Iris pigment epithelial cell (primary cell): ENCODE measurements at places on chromosomes 11 and 22.
A peak's percentile ranks its signal among the peaks of the same experiment; 100 is the strongest.

DNA sequence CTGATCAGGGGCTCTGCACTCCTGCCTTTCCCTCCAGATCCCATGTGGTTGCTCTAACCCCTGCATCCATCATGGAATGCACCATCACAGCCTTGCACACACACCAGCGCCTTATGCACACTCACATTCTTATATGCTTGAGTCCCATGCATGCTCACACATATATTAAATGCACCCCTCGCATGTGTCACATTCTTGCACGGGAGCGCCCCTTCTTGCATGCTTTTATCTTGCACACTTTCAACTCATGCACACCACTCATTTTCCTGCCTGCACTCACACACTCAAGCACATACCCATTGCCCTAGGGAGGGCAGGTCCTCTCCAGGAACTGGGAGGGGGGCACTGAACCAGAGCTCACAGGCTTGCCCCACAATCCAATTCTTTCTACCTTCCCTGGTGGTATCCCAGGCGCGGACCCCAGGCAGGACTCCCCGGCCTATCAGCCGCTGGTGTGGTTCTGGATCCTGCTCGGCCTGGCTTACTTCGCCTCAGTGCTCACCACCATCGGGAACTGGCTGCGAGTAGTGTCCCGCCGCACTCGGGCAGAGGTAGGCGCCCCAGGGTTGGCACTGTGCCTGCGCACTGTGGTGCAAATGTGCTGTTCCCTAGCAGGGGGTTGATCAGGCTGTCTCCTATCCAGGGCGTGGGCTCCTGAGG lies 2.3 kb upstream of the CATSPERZ start:
- DNase-seq, result no peak

- peak; percentile 15 for DNase-seq
Measured at GRCh38 chr22:19434401-19434800, 2.1 kb downstream of the MRPL40 start.

DNA sequence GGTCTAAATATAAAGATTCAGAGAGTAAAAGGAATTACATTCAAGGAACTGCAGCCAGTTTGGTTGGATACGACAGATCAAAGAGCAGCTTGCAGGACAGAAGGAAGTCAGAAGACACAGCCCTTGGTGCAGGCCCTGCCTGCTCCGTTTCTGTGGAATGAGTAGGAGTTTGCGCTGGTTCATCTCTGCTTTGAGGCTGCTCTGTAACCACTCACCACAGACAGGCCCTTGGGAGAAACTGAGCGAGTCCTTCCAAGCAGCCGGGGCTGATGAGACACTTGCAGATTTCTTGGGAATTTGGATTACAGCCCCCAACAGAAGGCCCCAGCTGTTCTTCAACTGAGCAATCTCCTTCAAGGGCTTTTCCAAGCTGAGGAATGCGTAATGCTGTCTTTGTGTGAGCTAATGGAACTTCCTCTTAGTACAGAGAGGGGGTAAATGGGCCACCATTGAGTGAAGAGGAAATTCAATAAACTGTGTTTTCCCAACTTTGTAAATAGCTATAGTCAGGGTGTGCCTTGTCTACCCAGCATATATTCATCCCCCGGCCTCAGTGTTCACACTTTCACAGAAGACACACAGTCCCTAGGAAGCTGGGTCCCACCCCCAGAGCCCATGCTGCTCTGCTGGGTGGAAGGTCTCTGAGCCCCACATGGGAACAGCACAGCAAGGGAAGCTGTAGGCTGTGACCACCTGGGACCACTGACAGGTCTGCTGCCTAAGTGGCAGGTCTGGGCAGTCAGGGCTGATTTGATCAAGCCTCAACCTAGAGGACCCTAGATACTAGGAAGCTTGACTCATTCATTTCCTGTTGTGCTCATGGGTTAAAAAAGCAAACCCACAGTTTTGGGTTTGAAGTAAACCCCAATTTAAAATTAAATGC lies 16.6 kb downstream of the IL10RA start:
- DNase-seq, result no peak

DNA sequence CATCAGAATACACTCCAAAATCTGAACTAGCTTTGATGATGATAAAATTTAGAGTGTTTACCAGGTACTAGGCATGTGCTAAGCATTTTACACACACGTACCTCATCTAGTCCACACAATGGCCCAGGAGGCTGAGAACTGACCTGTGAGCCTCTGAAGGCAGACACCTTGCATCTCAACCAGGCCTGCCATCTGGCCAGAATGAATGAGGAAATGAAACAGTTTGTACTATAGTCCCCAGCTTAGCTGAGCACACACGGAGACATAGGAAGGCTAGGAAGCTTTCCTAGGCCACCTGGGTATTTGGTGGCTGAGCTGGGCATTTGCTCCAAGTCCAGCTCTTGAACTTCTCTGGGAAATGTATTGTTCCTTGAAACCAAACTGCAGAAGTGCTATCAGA lies 6.9 kb upstream of the SHANK3 start:
- DNase-seq, result no peak

DNA sequence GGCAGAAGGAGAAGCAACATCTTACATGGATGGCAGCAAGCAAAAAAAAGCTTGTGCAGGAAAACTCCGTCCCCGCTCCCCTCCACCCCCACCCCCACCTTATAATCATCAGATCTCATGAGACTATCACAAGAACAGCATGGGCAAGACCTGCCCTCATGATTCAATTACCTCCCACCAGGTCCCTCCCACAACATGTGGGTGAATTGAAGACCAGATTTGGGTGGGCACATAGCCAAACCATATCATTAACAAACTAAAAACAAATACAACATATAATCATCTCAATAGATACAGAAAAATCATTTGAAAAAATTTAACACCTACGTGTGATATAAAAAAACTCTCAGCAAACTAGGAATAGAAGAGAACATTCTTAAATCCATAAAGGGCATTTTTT lies 88.8 kb downstream of the BUD13 start:
- no peak for DNase-seq

- DNase-seq, result no peak
Measured at GRCh38 chr11:2213384-2213842, 41.8 kb upstream of the TH start.

DNA sequence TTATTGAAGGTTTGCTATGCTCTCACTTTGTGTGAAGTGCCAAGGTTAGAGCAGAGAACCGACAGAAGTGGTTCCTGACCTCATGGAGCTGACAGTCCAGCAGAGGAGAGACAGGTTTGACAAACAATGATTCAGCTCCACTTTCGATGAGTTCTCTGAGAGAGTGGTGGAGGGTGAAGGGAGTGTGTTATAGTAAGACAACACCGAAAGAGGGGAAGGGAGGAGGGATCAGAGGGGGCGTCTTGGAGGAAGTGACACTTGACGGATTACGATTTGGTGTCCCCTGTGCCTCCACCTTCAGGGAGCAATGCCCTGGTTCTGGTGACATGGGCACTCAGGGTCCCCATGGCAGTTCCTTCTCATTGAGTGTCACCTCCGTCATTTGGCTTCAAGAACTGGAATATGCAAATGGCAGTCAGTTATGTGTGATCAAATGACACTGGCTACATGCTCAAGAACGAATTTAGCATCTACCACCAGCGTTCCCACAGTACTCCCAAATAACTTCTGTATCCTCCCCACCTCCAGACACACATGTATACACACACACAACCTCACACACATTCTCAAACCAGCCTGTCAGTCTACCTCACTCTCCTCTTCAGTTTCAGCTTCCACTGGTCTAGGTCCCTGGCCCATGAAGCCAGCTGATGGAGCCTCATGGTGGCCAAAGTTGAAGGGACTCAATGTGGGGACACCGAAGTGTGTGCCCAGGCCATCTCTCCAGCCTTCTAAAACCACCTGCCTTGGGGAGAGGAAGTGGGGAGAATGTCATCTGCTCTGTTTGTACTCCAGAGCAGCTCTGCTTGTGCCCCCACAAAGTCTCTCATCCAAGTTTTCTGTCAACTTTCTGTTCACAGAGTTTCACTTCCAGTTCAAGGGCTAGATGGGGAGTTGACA lies 31.4 kb upstream of the NUP160 start:
- no peak for DNase-seq

DNA sequence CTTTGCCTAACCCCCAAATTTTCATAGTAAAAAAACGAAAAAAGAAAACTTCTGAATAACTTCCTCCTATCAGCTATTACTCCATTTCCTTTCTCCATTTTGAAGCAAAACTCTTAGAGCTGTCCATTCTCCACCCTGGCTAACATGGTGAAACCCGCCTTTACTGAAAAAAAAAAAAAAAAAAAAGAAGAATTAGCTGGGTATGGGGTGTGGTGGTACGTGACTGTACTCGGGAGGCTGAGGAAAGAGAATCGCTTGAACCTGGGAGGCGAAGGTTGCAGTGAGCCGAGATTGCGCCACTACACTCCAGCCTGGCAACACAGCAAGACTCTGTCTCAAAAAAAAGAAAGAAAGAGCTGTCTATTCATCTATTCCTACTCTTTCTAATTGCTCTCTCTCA lies 11.3 kb upstream of the NXF1 start:
- no peak for DNase-seq

- DNase-seq, result no peak
Measured at GRCh38 chr11:96388891-96389719, 607 bp downstream of the CCDC82 start.

DNA sequence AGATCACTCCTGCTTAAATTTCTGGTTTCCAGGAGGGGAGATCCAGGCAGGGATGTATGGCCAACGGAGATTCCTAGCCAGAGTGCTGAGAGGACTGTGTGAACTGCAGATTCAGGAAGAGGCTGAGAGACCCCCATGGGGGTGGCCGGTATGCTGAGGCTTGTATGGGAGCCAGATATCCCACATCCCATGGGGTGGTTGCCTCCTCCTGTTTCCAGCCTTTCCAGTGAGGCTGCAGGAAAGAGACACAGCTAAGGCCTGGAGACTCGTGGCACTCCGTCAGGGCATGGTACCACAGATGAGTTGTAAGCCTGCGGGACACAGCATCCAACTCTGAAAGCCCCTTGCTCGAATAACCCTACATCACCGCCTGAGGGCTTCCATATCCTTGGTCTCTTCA lies 1.4 kb upstream of the MYOD1 start:
- no peak for DNase-seq

DNA sequence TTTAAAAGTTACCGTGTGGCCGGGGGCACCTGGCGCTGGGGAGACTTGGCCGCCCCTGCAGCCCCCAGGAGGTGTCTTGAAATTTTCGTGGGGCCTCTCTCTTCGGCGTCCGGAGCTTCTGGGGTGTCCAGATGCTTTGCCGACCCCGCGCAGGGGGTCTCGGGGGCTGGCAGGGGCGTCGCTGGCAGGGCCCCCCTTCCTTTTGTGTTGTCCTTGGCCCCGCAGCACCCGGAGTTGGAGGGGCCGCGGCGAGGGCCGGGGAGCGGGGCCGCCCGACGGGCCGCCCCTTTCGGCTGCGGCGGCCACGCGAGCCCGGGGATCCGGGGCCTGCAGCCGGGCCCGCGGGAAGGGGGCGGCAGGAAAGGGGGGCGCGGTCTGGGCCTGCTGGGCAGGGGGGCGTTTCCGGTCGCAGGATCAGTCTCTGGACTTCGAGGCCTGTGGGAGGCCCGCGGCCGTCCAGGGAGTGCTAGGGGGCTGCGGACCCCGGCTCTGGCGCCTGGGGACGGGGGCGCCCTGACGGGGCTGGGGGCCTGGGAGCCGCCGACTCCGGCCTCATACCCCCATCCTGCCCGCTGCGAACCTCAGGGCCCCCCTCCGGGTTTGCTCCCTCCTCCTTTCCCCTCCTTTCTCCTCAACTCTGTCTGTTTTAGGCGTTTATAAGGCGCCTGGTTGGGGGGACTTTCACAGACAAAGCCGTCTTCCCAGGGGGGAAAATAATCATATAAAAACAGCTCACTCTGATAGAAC lies 869 bp downstream of the ZC3H7B start:
- DNase-seq, result no peak

- peak; percentile 5 for DNase-seq
Measured at GRCh38 chr11:106133529-106133928, 56.1 kb downstream of the AASDHPPT start.

GRCh38 chr11:20627026-20627425 lies 27.6 kb downstream of the SLC6A5 start:
- no peak for DNase-seq

DNA sequence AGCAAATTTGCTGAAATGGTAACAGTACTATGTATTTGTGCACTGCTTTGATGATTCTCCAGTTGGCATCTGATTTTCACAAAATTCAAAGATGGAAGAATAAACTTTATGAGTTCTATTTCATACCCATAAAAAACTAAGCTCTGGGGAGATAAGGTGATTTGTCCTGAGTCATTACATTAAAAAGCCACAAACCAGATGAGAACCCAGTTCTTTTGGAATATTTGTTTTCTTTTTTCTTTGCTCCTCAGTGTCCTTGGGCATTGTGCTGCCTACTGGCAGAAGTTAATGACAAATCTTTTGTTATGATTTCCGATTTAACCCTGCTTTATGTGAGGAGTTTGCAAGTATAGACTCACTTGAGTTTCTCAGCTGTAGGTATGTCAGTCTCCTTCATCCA lies 45.4 kb upstream of the AMOTL1 start:
- DNase-seq, result no peak

DNA sequence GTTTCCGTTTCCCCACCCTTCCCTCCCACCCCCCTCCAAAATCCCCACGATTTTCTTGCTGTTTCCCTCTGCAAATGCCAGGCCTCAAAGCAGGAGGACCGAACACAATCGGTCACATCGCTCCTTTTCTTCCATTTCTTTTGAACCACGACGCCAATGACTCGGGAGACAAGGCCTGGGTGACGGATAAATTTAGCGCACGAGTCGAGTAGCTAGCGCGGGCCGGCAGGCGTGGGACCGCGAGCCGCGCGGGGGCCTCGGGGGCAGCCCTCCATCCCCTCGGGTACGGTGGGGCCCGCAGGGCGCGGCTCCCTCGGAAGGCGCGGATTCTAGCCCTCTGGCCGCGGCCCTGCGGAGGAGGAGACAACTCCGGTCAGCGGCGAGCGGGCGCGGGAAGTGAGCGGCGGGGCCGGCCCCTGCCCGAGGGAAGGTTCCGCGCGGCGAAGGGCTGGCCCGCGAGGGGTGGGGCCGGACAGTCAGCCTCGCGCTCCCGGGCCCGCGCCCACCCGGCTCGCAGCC lies 414 bp downstream of the JOSD1 start:
- peak; percentile 52 for DNase-seq

- DNase-seq, result no peak
Measured at GRCh38 chr11:130201026-130201425, 41.4 kb downstream of the ST14 start.

- DNase-seq, result peak; percentile 52
Measured at GRCh38 chr11:45354976-45355705, 69.0 kb upstream of the SYT13 start.

GRCh38 chr22:41263704-41264103 lies 22.3 kb downstream of the RANGAP1 start:
- peak; percentile 29 for DNase-seq

DNA sequence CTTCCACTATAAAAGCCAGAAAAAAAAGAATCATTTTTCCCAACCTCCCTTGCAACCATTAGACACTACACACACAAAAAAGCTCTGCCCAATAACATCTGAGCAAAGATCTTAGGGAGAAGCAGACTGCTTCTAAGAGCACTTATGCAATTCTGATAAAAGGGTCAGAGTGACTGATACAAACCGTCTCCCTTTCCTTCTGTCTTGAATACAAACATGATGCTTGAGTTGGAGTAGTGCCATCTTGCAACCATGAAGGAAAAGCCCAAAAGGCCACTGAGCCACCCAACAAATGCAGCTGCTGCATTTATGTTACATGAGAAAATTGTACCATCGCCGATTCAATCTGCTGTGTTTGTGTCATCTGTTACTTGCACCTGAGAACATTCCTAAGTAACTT lies 47.6 kb upstream of the EED start:
- no peak for DNase-seq
